ENCODE measurements at places on chromosomes 2 and 18.

DNA sequence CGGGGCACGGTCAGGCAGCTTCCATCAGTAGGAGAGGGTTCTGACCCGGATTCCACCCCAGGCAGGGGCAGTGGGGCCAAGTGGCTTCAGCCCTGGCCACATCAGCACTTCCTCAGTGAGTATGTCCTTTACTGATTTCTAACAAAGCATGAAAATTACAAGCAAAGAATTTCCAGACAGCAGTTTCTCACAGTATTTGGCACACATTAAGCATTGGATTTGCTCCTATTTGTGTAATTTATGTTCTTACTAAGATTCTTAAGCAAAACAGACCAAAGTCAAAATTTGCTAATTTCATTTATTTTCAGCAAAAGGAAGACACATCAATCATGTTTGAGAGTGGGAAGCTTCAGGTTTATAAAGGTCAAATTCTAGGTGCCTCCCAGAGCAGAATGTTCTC, 73.3 kb upstream of the NFATC1 start:
- no peak for DNase-seq

- DNase-seq = no peak
Observed at GRCh38 chr2:240255811-240256703, 115.6 kb upstream of the OTOS start.

- DNase-seq = no peak
Observed at GRCh38 chr2:17065536-17065935, 399.9 kb upstream of the CYRIA start.

- no peak for DNase-seq
Observed at GRCh38 chr18:12745095-12745795, 42.4 kb downstream of the PSMG2 start.

GRCh38 chr2:189609423-189609816, 28.8 kb upstream of the SLC40A1 start:
- no peak for DNase-seq

DNA sequence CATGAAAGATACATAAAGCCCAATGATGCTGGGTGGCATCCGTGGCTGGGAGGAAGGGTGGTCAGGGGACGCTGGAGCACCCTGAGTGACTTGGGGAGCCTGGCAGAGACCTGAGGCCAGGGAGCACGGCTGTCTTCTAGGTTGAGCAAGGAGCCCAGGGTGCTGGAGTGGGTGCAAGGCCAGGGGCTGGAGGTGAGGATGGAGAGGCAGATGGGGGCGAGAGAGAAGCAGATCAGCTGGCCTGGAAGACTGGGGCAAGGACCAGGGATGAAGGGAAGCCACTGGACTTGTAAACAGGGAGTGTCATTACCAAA, 52.2 kb downstream of the FAM178B start:
- DNase-seq = no peak

DNA sequence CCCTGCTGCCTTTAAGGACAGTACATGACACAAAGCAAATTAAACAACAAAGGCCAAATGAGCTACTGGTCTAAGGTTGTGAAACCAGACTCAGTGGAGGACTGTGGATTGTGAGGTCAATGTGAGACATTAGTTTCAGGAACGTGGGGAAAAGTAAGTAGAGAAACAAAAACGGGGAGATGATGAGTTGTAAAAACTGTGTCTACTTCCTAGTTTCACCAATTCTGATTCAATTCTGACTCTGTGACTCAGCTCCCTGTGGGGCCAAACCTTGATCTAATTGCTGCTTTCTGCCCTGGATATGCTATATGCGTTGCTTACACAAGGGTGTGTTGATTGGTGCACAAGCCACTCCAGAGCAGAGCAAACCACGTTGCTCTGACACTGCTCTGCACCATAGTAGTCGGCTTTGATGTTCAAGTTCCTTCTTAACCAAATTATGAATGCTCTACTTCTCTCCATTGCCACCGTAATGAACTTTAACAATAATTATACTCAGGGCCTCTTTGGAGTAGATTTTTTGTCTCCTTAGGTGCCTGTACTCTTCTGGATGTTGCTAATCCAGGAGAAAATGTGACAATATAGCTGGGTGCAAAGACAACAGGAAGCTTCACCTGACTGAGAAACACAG, 1640.1 kb upstream of the CELF4 start:
- no peak for DNase-seq

DNA sequence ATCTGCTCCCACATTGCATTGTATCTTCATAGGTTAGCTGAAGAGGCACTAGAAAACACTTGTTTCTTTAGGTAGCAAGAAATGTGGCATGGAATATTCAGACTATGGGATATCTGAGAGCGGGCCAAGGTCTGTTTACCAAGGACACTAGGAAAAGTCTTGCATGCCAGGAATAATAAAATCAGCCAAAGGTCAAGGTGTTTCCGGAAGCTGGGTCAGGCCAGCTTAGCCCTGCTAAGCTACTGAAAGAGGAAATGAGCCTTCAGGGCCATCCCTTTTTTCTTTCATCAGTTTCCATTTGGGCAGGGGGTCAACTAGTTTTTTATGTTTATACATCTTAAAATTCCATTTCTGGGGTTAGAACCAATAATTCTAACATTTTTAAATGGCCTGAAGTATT, 101.1 kb downstream of the DPP4 start:
- no peak for DNase-seq

DNA sequence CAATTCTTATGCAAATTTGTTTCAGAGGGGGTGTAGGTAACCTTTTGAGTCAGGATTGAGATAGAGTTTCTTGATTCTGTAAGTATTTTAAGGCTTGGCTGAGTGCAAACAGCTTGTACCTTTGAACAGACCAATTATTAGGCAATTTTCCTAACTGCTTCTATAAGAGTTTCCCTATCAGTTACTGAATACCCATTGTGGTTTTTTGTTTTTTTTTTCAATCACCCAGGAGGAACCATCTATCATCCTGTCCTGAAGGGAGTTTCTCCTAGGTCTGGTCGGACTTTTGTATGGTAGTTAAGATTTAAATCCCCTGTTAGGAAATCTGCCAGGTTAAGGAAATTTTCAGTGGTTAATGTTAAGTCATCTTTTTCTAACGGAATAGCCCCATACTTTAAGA, 319.4 kb upstream of the SLC39A10 start:
- no peak for DNase-seq

- DNase-seq = no peak
Observed at GRCh38 chr2:46988733-46989481, 73.3 kb upstream of the MCFD2 start.

- DNase-seq = peak; percentile 25
Observed at GRCh38 chr2:167190053-167190452, 301.8 kb downstream of the XIRP2 start.

DNA sequence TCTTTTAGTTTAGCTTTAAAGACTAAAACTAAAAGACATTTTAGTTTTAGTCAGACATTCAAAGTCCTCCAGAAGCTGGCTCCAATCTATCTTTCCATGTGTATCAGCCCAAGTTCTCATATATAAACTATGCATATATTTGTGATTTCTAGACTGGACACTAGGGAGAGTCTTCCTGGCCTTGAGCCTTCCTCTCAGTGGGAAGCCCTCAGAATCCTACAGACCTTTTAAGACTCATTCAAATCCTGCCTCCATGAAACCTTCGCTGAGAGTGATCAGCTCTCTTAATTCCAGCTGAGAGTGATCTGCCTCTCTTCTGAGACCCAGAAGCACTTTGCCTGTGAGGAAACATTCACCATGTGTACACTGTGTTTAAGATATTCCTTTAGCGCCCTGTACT, 452.7 kb downstream of the TGIF1 start:
- DNase-seq = no peak

DNA sequence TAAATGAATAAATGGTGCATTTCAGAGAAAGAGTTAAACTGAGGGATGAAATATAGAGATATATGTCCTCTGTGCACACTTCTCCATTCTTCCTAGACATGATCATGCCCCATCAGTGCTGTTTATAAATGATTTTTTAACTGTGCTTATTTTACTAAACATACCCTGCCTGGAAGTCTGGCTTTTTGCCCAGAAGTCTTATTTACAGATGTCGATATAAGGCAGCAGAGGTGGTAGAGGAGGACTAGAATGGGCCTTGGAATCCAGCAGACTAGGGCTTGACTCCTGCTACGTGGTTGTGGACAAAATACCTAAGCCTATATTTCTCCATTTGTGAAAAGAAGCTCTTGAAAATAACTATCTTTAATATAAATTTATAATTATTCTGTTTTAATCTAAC, 355.5 kb downstream of the RAD51AP2 start:
- no peak for DNase-seq

GRCh38 chr2:38248255-38248654, 128.8 kb downstream of the ATL2 start:
- no peak for DNase-seq

GRCh38 chr2:119599384-119599783, 55.1 kb downstream of the CFAP221 start:
- no peak for DNase-seq

DNA sequence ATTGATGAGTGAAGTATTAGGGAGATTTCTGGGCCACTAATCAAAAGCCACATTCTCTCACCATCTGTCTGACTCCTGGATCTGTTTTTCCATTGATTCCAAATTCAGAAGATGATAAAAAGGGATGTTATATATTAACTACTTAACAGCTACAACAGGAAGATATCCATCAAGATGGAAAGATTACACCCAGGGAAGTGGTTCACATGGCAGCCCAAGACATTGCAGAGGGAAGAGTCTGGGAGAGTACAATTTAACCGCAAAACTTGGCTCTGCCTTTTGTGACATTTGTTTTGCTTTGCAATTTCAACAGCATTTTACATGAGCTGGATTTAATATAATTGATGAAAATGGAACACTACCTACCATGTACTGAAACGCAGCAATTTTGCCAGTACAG, 22.5 kb upstream of the TCF4 start:
- DNase-seq = no peak

DNA sequence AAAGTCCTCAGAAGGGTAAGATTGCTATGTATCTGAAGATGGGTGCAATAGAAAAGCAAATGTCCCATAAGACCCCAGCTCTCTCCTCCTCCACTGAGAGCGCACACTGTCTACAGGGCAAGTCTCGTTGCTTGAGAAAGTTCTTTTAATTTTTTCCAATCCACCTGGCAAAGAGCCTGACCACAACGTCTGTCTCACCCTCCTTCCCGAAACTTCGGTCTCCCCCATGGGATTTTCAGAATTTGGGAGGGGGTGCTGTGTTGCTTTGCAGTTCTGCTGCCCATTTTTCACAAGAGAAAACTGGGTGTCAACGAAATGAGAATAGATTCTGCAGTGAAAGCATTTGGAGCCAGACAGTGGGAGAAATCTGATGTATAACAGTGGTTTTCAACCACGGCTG, 40.4 kb downstream of the SERTAD2 start:
- no peak for DNase-seq

DNA sequence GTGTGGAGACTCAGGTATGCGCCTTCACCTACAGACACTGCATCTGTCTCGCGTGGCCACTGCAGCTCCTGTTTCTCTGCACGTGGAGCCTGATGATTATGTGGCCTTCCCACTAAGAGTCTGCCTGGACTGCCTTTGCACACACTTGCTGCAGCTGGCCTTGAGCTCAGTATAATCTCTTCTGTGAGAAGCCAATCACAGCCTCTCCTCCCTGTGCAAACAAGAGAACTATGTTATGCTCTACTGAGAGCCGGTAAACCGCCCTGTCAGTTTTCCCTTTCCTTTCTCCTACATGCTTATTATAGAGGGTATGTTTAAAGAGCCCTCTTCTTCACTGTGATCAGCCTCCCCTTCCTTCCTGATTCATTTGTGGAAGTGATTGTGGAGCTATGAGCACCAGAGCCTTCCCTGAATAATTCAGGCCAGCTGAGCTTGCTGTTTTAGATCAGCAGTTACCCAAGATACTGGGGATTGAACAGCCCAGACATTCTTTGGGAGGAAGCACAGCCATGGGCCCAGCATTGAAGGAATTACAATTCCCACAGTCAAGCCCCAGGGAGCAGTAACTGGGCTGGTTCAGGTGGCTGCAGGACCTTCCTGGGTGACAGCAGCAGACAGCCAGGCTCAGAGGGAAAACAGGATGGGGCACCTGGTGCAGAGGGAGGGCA, 3.7 kb upstream of the TGFA start:
- DNase-seq = no peak

- no peak for DNase-seq
Observed at GRCh38 chr18:59554796-59555335, 142.4 kb downstream of the CCBE1 start.

DNA sequence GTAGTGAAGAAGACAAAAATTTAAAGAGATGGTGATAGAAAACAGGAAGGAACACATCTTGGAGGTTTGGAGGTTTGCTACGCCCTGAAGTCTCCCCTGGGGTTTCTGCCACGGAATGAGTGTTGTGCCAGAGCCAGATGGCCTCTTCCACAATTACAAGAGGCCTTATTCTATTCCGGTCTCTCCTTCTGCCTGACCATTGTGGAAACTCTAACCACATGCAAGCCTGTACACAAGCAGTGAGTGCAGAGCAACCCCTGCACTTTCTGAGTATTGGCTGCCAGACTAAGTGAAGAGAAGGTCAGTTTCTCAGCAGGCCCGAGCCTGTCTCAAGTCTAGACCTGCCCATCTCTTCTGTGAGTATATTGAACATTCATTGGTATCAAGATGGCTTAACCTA, 22.7 kb upstream of the MYO1B start:
- DNase-seq = no peak

DNA sequence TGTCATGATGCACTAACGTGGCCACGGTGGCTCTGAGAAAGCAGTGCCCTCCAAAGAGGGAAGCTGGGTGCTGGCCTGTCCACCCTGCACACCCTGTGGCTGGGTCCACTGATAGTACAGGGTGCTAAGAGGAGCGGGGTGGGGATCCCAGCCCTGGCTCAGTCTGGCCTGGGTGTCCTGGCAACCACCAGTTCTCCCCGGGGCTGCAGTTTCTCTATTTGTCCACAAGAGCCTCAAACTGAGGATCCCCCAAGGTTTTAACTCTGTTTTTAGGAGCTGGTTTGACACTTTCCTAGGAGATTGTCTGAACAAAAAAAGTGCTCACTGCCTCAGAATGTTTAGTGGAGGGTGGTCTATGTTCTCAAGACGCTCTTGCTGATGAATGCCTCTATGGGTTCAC, 29.0 kb downstream of the EDAR start:
- DNase-seq = no peak

DNA sequence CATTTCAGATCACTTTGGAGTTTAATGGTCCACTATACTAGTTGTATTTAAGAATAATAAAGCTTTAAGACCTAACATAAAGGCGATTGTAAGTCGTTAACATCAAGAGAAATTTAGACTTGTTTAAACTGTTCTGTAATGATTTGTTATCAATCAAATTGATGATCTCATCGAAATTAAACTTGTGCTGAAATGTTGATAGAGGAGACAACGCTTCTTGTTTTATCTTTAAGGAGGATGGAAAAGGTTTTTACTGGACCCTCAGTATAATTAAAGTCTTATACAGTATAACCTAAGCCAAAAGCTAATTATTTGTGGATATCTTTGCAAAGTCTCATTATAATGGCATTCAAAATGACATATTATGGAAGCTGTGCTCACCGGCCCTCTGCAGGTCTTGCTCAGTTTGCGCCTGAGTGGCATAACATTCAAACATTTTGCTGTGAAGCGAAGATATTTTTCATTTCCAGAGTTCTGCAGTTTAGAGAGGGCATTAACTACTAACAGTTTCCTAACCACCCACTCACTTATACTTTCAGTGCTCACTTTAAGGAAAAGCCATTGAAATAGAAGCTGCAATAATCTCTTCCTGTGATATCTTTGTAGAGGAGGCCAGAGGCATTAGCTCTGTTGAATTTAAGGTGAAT, 1.4 kb upstream of the SERTAD2 start:
- no peak for DNase-seq
